DMS53 (cell line): ENCODE measurements at places on chromosomes 4 and X.
A peak's percentile ranks its signal among the peaks of the same experiment; 100 is the strongest.

GRCh38 chr4:30879855-30880598 is 159.9 kb downstream of the PCDH7 start:
- DNase-seq: no peak

DNA sequence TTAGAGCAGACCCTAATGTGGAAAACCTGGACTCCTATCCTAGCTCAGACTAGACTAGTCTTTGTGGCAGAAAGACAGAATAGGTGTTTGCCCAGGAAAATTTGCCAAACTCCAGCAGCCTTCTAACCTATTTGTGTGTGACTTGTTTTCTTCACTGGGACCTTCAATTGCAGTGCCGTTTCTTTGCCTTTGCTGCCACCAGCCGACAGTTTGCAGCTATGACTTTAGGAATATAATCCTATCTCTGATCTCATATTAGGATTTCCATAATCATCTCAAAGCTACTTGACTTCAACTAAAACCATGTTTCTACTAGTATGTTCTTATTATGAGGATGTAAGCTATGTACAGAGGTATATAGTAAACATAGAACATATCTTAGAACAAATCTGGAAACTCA is 60.2 kb upstream of the PGAM4 start:
- DNase-seq: peak; percentile 59

DNA sequence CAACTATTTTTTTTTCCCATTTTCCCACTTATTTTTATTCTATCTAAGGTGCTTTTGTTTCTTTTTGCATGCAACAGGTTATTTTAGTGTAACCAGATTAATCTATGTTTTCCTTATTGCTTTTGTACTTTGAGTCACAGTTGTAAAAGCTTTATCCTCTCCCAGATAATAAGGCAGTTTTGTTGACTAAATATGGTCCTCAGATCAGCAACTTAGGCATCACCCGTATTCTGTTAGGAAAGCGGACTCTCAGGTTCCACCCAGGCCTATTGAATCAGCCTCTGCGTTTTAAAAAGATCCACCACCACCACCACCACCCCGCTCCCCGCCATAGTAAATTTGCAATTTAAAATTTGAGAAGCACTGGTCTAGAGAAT is 58.6 kb upstream of the USP9X start:
- no peak for DNase-seq

DNA sequence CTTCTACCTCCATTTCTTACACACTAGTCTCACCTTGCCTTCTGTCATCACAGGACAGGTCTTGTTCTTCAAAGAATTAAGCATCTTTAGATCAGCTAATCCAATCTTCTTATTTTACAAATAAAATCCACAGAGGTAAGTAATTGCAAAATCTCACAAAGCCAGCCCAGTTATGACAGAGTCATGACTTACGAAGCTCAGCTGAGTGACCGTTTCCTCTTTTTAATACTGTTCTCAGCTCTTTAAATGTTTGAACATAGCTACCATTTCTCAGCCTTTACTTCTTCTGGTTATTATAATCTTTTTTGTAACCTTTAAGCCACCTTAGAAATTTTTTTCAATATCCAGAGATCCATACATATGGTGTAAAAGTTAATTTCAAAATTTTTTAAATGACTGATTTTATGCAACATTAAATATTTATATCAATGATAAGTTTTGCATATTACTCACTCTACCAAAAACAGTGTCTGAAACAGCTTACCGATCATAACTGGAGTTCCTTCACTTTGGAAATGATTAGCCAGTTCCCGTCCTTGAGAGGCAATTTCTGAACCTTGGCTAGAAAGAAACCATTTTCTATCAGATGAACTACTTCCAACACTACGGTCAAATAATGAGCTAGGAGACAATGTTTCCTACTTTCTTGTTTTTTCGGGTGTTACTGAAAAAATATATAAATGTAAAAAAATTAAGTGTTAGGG is 8.8 kb downstream of the ANKRD37 start:
- DNase-seq: no peak

DNA sequence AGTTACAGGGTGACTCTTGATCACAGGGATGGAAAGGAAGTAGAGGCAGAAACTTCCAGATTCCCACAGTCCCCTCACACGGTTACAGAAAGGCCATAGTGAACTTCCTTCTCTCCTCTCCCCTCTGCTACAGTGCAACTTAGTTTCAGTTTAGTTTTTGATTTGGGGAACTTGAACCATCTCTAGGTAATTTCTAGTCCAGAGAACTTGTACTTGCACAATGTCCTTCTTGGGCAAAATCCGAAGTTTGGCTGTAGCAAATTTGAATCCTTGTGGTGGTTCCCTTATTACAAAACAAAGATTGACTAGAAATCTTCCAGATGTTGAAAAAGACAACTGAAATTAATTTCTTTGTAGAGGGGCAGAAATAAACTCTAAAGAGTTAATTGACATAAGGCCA is 1.2 kb upstream of the BLTP1 start:
- no peak for DNase-seq

- DNase-seq: no peak
Observed at GRCh38 chrX:119497185-119497584, 28.9 kb downstream of the SLC25A5 start.

GRCh38 chr4:172392741-172393140 is 579.5 kb downstream of the GALNTL6 start:
- DNase-seq: no peak

DNA sequence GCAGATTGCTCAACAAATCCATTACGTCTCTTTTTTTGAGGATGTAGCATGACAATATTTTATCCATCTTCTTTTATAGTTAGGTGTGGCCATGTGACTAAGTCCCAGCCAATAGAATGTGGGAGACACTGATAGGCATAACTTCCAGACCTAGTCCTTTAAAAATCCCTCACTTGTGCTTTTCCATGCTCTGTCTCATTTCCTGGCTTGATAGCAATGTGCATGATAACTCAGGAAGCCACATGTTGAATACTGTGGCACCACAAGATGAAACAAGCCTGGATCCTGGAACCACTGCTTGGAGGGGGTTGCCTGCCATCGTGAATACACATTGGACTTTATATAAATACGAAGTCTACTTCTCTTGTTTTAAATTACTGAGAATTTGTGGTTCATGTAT is 184.0 kb upstream of the NEIL3 start:
- DNase-seq: no peak

DNA sequence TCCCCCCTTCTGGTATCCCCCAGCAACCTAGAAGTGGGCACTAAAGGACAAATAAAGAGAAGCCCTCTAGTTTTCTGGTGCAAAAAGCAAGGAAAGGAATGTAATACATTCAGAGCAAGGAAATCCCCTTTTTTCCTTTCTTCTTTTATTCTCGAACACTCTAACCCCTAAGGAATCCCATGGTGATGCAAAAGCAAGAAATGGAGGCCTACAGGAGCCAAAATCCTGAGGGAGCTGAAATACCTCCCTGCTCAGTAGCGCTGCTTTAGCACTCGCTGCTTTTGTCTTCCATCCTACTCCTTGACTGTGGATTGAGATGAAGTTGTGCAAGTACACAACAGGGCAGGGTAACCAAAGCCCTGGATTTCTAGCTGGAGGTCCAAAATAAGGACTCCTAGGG is 251.0 kb downstream of the PRDM5 start:
- DNase-seq: no peak

GRCh38 chr4:46503739-46504138 is 113.8 kb upstream of the GABRA2 start:
- no peak for DNase-seq

DNA sequence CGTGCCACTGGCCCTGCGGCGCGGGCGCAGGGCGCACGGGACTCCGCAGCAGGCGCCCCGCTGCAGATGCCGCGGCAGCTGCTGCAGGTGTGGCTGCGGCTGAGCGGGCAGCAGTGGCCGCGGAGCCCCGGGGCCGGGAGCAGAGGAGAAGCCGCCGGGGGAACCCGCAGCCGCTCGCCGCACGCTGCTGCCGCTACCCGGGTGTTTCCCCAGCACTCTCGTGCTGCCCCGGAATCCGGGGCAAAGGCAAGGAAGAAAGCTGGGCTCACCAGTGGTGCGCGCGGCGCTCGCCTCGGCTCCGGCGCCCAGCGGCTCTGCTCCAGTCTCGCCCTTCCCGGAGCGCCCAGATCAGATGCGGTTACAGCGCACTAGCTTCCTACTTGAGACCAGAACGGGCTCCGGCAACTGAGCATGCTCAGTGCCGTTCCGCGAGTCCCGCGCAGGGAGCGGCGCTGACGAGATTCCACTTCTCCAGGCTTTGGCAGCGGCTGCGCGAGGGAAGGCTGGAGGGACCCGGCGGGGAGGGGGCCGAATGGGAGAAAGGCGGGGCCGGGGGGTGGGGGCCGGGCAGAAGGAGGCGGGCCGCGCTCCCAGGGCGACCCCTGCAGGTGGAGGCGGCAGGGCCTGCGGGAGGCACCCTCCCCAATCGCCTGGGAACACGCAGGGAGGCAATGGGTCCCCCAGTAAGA is at the start of gene APBB2:
TSS of gene APBB2 (minus strand) at position 407 of the 689 bp plus-strand sequence. CDS start 181,288 bp downstream, outside the sequence.
- peak; percentile 99 for DNase-seq

GRCh38 chrX:134418317-134419113 is 41.5 kb upstream of the HPRT1 start:
- no peak for DNase-seq

DNA sequence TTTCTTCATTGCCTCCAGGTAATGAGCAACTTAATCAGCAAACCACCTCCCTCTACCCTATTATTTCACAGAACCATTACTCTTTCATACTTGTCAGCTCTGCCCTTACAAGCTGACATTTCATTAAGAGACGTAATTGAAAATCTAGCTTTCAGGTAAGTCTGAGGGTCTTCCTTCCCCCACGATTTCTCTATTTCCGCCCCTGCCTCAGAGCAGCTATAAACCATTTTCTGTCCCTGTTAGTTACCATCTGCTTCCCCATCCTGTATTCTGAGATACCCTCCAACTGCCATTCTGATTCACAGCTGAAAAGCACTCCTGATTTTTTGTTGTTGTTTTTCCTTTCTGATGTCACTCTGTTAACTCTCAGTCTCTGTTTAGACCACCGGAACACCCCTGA is 37.1 kb downstream of the SH3RF1 start:
- DNase-seq: no peak

DNA sequence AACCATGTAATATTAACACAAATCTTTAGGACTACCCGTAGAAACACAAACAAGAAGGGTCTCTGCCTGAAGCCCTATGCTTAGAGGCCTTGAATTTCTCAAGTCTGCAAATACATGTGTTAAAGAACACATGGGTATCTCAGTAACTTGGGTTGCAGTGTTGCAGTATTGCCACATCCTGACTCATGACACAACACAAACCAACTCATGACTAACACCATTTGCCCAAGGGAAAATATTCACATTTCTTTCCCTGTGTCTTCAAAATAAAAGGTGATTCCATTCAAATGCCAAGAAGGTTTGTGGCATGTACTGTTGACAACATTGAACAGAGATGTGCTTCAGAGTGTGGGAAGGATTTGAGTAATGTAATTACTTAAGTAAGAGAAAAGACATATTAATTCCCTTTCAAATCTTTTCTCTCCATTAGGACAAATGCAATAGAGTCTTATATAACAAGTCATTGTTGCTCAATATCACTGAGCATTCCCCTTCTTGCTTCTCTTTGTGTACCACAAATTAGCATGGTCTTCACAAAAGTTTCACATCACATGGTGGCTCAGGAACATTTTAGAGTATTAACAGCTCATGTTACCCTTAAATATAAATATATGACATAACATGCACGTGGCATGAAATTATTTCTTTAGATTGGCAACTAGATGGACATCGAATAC is 487.1 kb downstream of the STPG2 start:
- DNase-seq: no peak

GRCh38 chr4:8539661-8540060 is 40.5 kb upstream of the GPR78 start:
- DNase-seq: no peak

- DNase-seq: peak; percentile 89
Observed at GRCh38 chr4:76179398-76180318, 31.5 kb upstream of the NUP54 start.

- no peak for DNase-seq
Observed at GRCh38 chrX:55777596-55777995, 60.0 kb downstream of the RRAGB start.

- no peak for DNase-seq
Observed at GRCh38 chrX:125420809-125421208, 101.1 kb downstream of the TEX13C start.

- DNase-seq: no peak
Observed at GRCh38 chr4:39898015-39898414, 79.7 kb downstream of the PDS5A start.

GRCh38 chrX:104098151-104098808 is 14.0 kb upstream of the ZCCHC18 start:
- DNase-seq: peak; percentile 85

DNA sequence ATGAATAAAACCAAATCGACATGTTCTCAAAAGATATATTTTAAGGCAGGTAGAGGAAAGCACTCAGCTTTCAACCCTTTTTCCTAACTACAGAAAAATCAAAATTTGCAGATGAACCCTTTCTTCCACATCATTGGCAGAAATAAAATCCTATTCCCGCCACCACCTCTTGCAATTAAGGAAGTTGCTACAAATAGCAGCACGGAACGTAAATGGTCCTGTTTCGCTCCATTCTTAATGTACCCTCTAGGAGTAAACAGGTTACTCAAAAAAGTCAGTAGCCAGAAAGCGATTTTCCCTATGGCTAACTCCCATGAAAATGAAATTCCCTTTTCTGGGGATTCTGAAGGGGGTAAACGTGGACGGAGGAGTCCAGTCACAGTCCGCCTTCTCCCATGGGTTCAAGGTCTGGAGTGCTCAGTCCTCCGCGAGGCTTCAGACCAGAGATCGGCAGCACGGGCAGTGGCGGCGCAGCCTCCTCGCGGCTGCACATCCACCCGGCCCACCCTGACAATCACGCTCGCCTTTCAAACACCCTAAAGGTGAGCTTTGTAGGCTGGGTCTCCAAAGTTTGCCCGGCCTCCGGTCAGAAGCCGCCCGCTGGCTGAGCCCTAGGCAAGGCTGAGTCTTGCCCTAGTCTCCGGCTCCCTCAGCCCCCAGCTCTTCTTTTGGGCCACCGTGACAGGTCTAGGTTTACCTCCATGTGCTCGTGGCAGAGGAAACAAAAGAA is 1.8 kb downstream of the ATP11C start:
- peak; percentile 57 for DNase-seq

GRCh38 chrX:72169008-72169728 is 12.4 kb upstream of the PIN4 start:
- DNase-seq: no peak

- DNase-seq: no peak
Observed at GRCh38 chr4:155419266-155419665, 42.5 kb upstream of the MAP9 start.

DNA sequence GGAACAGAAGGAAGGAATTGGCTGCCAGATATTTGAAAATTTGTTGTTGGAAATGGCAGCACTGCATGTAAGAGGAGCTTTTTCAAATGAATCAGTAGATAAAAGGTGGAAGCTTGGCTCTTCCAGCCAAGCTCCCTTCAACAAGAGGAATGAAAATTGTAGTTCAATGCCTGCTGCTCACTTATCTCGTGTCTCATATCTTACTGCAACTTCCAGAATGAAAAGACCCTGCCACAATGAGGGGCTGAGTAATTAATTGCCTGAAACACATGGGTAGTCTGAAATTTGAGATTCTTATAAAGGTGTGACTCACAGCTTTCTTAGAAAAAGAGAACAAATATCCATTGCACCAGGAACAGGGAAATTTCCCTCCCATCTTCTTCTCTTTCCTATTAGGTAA is 53.0 kb downstream of the HAND2 start:
- no peak for DNase-seq
